Activated CD4-positive, alpha-beta T cell treated with anti-CD3 and anti-CD28 coated beads, Interleukin-2, amount 50 U/mL, for 4 hours (primary cell): ENCODE measurements at places on chromosomes 16 and 17.

- no peak for DNase-seq
Measured at GRCh38 chr16:11674001-11674817, 6.0 kb downstream of the SNN start.

DNA sequence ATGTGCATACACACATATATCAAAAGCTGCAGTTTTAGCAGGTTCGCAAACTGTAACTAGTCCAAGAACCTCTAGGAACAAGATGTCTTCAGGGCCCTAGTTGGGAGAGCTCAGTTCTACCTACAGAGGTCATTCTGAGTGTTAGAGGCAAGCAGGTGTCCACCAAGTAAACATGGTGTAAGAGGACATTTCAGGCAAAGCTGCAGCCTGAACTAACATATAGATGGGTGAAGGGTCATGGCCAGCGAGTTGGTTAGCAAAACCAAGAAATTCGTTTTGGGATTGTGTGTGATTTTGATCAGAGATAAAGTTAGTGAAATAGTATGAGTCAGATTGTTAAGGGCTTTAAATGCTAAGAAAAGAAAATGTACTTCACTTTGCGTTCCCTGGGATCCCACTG is 24.6 kb downstream of the C17orf75 start:
- DNase-seq = no peak

DNA sequence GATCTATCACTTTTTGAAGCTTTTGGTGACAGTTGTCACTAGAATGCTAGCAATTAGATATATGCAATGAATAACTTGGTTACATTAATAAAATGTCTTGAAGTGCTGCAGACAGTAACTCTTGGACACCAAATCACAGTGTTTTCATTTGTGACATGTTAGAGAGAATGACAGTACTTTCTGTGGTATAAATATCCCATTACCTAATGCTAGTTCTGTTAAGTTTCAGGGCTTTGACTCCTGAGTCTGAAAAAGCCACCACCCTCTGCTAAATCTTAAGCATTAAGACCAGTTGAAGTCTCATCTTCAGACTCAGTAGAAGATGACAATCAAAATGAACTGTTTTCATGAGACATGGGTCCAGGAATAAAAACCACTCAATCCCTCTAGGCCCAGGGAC is 10.6 kb upstream of the CPHXL2 start:
- no peak for DNase-seq

- peak; percentile 50 for DNase-seq
Measured at GRCh38 chr17:29292992-29293889, 707 bp downstream of the NUFIP2 start.

DNA sequence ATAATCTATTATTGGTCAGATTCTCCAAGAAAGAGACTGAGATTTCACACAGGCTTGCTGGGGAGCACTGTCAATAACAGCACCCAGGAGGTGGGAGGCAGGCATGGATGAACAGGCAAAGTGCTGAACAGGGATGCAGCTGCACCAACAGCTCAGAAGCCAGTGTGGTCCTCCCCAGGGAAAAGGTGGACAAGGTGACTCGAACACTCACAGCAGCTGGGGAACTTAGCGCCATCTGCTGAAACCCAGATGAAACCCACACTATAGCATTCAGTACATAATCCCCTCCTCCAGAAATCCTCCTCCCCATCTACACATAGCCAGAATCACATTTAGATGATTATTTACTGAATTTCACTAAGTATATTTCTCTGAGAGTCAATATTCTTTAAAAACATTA is 255.2 kb upstream of the WSB1 start:
- DNase-seq = no peak

DNA sequence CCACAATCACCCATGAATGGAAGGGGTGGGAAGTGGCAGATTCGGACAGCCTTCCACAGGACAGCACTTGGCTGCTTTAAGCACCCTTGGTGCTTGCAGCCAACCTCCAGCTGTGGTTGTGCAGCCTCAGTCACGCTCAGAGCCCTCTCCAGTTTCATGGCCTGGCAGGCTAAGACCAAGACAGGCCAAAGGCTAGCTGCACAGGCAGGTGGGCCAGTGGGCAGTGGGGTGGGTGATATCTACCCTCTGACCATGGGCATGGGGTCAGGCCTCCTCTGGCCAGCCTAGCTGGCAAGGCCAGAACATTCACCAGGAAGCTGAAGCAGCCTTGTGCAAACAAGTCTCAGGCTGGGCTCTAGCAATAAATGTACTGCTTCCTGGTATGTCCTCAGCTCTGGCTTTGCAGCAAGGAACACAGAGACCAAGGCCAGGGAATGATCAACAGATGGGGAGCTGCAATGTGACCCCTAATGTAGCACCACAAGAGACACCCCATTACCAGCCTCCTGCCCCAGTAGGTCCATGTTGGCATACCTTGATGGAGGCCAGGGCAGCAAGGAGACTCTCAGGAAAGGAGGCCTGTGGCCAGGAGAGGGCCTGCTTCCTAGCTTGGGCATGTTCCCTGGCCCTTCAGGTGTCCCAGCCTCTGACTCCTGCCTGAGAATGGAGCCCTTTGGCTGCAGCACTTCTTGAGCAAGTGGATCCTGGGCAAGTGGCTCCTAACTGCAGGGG is 20.9 kb downstream of the HSD11B2 start:
- DNase-seq = no peak

DNA sequence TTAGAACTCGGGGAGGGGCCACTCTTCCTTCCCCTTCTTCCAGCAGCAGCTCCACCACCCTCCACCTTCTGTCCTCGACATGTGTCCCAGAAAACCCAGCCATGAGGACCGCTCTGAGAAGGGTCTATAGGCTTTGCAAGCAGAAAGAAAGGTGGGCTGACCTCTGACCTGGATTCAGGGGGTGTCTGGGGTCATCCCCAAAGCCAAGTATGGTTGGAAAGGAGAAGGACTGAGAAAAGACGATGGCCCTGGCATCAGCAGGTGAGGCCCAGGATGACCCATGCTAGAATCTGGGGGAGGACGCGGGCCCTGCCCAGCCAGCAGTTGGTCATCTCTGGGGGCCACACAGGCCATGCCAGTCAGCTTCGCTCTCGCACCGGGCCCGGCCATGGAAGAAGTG is 6.1 kb upstream of the SMIM5 start:
- no peak for DNase-seq

- no peak for DNase-seq
Measured at GRCh38 chr16:27286451-27286850, 17.9 kb upstream of the NSMCE1 start.

DNA sequence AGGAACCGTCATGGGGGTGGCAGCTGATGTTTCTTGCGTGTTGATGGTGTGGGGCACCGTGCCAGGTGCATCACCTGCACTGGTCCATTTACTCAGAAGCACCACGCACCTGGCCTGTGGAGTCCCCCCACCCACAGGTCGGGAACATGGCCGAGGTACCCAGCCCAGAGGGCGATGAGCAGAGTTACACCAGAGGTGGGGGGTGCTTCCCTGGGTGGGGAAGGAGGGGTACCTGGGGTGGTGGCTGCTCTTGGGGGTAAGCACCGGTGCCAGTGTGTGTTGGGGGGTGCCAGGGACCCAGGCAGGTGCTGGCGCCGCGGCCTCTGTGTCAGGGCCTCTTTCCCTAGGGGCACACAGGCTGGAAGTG is 5.0 kb upstream of the ZNF750 start:
- no peak for DNase-seq

DNA sequence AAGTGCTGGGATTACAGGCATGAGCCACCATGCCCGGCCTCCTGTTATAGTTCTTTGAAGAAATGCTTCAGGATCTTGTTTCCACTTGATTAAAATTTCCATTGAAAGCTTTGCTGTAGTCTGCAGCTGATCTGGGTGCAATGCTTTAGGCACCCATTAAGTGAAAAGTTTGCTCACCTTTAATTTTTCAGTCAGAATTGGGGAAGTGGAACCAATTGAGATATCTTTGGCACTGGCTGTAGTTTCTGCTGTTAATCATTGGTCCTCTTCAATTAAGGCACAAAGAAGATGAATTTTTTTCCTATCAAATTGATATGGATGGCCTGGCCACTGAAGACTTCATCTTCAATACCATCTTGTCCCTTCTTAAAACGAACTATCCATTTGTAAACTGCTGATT is 336.1 kb upstream of the TBX2 start:
- DNase-seq = no peak

- DNase-seq = no peak
Measured at GRCh38 chr16:78804058-78804735, 704.7 kb downstream of the WWOX start.

GRCh38 chr16:73016488-73016830 is 31.5 kb downstream of the ZFHX3 start:
- DNase-seq = no peak

- DNase-seq = no peak
Measured at GRCh38 chr17:62631086-62631935, 3.8 kb downstream of the MRC2 start.

DNA sequence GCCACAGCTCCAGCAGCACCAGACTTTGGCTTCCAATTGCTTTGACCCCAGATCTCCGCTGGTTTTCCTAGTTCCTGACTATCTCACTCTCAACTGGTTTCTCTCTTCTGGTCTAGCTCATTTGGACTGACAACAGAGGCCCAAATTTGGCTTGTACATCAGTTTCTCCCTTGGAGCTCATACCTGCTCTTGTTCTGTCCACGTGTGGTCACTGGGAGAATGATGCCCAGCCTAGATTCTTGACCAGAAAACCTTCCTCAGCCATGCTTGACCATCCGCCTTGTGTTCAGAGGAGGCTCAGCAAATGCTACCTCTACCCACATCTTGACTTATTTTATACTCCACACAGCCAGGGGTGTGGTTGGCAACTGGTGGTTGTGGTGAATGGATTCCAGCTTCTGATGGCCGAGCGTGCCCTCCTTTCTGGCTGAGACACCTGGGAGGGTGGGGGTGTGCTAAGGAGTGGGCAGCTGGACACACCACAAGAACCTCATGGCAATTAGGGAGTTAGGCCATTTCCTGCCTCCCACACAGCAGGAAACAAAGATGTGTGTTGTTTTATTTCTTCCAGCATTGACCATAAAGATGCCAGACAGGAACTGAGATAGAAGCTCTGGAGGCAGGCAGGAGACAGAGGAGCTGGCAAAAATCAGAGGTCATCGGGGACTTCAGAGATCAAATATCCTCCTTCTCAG is 93.8 kb upstream of the FAM20A start:
- DNase-seq = no peak

- no peak for DNase-seq
Measured at GRCh38 chr17:8649157-8650118, 18.9 kb upstream of the MYH10 start.
